ENCODE measurements at places on chromosomes 12 and 14.
A peak's percentile ranks its signal among the peaks of the same experiment; 100 is the strongest.

GRCh38 chr12:110581931-110582275, 1.2 kb downstream of the PPTC7 start:
- no peak for DNase-seq

DNA sequence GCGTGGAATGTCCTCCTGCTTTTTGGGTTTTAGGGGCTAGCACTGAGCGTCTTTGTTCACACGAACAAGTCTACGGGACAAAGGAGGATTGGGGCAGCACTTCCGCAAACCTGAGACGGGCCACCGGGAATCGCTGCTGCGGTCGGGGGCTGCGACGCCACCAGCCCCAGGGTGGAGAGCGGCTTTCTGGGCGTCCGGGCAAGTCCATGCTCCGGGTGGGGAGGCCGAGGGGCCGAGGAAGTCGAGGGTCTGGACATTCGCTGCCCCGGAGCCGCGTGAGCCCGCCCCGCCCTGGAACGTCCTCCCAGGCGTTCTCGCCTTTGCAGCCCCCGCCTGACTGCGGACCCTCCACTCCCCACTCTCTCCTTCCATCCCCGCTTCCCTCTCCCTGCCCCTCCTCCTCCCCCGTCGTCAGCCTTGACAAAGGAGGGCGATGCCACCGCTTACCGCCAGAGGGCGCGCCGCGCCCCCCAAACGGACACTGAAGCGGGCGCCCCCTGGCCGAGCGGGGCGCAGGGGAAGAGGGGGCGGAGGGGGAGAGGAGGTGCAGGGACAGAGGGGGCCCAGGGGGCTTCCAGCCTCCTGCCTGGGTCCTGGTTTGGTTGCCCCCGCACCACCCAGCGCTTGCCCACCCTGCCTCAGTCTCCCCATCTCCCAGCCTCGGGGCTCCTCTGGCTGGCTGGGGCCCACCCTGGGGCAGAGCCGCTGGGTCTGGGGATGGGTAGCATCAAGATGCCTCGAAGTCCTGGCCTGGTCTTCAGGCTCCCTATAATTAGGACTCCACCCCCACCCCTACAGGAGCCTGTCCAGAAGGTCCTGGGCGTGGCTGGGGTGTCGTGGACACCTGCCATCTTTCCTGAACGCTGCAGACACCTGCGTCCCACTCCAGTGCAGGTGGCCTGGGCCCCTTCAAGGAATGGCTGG, 39.1 kb upstream of the INF2 start:
- DNase-seq: peak; percentile 80

- DNase-seq: peak; percentile 62
Measured at GRCh38 chr12:54991161-54991990, 6.8 kb upstream of the TESPA1 start.

DNA sequence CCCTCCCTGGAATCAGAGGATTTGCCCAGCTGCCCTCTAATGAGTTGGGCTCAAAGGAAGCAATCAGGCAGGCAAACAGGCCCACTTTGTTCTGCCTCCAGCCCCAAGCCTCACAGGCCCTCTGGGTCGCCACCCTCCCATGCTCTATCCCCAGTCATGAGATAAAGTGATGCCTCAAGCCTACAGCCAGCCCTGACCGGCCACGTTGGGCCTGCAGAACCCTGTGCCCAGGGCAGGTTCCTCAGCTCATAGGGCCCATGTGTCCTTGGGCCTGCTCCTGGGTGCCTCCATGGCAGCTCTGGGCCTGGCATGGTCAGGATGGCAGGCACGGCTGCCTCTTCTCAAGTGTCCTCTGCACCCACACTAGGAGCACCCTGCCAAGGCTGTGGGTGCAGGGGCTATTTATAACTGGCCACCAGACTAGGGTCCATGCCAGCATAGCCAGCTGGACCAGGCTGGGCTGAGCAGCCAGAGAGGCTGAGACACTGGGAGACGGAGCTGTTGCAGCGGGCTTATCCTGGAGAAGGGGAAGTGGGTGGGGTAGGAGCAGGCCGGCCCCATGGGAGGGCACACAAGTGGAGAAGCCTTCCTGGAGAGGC, 20.2 kb downstream of the HDAC7 start:
- DNase-seq: no peak

GRCh38 chr14:57085801-57086200, 182.9 kb downstream of the EXOC5 start:
- no peak for DNase-seq

DNA sequence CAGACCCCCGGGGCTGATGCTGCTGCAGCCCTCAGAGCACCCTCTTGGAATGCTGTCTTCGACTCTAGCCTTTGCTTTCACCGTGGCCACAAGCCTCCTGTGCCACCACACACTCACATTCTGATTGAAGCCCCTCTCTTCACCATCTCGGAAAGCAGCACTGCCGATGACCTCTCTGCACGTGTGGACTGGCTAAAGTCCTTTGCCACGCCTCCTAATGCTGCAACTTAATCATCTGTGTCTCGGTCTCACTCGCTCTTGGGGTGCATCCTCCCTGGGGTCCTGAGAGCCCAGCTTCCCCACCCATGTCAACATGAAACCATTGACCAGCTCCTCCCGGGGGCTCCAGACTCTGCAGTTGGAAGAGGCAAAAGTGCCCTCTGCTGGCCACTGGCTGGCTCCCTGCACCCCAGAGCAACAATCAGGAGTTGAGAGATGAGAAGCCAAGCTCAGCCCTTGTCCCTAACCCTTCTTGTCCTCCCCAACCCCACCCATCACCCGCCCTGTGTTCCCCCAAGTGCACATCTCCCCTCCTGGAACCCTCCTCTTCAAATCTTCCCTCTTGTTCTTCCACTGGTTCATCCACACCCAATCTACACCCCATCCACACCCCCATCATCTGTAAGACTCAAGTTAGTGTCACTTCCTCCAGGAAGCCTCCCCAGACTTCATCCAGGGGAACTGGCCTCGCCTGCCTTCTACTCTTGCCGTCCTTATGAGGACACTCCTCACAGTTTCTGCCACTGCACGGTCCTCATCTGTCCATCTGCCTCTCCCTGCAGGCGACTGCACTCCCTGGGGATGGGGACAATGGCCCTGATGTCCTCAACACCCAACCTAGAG, 23.6 kb upstream of the FAM181A start:
- DNase-seq: no peak

DNA sequence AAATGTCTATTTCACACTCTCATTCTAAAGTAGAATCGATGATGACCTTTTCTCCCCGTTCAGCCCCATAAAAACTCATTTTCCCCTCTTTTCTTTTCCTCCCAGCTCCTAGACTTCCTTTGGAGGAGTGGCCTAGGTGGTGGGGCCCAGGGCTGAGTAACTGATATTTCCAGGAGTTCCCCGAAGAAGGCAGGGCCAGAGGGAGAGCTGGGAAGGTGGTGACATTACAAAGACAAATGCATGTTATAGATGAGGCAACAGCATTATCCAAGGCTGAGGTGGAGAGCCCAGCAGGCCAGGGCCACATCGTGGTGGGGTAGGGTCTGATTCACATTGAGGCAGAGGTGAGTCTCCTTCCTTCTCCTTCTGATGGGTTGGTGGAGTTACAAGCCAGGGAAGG, 22.2 kb upstream of the HDAC7 start:
- DNase-seq: no peak

DNA sequence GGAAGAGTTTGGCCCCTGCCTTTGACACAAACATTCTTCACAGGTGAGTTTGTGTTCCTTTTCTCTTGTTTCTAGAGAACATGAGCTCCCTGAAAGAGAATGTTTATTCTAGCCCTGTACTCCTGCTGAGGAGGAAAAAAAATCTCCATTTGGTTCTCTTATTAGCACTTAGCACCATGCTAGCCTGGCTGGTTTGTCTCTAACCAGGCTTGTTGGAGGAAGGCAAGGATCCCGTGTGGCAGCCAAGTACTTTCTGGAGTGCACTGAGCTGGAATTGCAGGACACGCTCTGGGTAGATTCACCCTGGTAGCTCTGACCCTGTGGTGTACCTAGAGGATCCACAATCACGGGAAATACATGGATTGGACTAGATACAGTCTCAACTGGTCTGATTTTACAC, 41.9 kb downstream of the KCNA1 start:
- DNase-seq: no peak

DNA sequence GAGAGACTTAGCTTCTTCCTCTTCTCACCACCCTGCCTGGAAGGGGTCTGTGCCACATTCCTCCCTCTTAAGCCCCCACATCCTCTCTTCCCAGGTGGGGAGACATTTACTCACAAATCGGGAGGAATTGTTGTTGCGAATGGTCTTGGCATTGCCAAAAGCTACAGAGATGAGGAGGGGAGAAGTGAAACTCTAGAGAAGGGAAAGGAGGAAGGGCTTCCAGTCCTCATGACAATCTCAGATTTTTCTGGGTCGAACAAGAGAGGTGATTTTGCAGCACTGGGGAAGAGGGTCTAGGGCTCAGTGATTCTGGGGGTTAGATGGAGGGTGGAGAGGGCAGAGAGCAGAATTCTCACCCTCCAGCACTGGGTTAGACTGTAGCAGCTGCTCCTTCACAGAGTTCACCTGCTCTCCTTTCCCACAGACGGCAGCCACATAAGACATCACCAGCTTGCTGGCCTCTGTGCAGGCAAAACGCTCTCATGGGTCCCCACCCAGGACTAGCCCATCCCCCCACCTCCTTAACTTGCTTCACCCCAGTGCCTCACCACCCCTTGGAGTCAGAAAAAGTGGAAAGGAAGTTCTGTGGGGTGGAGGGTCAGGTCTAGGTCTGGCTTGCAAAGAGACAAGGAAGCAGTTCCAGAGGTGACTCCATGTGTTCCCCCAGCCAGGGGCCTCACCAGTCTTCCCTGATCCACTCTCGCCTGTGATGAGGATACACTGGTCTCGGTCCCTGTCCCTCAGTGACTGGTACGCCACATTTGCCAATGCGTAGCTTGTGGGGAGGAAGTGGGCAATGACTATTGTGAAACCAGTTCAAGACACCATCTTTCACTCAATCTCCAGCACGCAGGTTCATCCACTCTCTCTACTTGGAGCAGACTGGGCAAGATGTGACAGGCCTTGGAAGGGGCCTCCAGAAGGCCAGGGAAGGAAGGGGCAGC, 2.7 kb downstream of the MYO1A start:
- peak; percentile 24 for DNase-seq
